ENCODE measurements at places on chromosomes 6 and 20.

- DNase-seq, result no peak
Observed at GRCh38 chr20:35578469-35578868, 36.6 kb downstream of the ERGIC3 start.

DNA sequence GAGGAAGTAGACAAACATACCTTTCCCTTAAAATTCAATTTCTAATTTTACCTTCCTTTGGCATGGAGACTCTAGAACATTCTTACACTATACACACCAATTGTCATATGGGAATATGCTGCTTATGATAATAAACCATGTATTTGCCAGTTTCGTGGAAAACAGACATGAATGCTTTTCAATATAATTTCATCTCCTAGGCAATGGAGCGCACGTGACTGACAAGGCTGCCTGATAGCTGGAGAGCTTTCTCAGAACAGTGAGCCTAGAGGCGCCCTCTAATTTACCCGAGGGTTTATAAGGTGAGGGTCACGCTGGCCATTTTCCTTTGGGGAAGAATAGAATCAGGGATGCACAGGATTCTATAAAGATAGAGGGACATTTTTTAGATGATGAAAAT is 56.5 kb downstream of the PRR18 start:
- no peak for DNase-seq

GRCh38 chr6:104540743-104541142 is 319.0 kb downstream of the HACE1 start:
- DNase-seq, result no peak

- DNase-seq, result no peak
Observed at GRCh38 chr20:23305098-23305497, 45.5 kb upstream of the NXT1 start.

DNA sequence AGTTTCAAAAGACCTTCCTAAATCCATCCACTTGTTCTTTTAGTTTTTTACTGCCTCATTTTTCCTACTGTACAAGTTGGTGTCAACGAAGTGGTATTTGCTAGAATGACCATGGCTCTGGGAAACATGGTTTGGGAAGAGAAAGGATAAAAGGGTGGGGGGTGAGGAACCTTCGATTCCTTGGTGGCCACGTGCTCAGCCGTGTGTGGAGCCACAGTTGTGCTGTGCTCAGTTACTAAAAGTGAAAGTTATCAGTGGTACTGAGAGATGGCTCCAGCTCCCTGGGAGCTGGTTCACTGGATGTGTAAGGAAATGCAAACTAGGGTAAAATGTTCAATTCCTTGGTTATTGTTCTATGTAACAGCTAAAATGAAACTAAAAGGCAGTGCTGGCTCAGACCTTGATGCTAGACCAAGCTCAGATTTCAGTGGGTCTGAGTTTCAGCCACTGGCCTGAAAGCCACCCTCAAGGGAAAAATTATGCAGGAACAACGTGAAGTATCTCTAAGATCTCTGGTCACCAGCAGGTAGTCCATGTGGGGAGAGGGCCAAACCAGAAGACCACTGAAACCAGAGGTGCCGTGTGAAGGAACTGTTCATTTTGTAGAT is 7.4 kb upstream of the SLC22A2 start:
- DNase-seq, result no peak

DNA sequence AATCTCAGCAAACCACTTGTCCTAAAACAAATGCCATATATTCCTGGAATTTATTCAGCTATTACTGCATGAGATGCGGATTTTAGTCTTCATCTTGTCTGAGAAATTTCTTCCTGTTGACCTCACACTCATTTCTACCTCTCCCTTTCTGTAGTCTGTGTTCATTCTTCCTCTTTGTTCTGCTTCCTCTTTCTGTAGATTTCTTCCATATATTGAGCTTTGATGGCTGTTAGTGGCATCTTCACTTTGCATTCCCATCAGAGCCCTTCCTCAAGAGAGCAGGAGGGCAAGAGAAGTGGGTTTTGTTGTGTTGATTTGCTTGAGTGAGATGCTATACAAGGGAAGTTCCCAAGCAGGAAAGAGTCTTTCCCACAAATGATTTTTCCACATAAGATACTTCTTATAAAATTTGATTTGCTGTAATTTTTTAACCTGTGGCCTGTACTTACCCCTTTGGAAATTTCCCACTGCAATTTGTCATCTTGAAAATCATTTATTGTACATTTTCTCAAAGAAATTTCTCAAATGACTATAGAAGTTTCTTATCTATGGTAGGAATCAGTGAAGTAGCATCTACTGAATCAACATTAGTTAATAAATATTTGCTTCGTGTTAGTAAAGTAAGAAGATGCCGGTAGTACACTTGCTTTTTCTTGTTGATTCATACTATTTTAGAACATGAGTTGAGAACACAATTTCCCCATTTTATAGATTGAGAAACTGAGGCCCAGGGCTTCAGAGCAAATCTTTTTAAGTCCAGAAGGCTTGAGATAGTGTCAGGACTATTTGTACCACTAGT is 43.8 kb downstream of the MAP3K4 start:
- no peak for DNase-seq

DNA sequence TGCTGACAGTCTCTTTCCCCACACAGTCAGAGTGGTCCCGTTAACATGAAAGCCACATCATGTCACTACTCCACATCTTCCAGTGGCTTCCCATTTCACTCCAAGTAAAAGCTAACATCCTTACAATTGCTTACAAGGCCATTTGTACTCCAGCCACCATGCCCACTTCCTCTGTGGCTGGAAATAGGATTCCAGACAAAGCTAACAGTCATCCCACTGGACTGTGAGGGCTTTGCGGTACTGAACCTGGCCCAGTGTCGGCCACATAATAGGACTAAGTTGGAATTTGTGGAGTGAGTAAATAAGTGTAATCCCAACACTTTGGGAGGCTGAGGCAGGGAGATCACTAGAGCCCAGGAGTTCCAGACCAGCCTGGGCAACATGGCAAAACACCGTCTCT is 10.9 kb downstream of the CCM2L start:
- DNase-seq, result no peak

- DNase-seq, result no peak
Observed at GRCh38 chr6:23589811-23590210, 536.2 kb upstream of the NRSN1 start.
